Fibroblast of skin of back (primary cell): ENCODE measurements at places on chromosomes 16 and 17.

DNA sequence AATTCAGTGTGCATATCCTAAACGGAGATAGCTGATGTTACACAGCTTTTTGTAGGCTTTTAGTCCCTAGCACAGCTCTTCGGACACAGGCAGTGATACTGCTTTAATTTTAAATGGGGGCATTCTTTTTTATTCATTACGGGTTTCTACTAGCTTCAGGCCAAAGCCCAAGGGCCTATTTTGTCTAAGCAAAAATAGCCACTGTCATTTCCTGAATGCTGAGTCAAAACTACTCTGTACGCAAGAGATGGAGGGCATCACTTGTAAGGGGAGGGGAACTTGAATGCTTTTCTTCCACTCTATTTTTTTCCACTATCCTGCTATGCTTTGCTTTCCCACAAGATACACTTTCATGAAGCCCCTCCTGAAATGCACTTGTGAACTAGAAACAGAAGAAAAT lies 360.7 kb downstream of the PMP22 start:
- peak; percentile 64 for DNase-seq

DNA sequence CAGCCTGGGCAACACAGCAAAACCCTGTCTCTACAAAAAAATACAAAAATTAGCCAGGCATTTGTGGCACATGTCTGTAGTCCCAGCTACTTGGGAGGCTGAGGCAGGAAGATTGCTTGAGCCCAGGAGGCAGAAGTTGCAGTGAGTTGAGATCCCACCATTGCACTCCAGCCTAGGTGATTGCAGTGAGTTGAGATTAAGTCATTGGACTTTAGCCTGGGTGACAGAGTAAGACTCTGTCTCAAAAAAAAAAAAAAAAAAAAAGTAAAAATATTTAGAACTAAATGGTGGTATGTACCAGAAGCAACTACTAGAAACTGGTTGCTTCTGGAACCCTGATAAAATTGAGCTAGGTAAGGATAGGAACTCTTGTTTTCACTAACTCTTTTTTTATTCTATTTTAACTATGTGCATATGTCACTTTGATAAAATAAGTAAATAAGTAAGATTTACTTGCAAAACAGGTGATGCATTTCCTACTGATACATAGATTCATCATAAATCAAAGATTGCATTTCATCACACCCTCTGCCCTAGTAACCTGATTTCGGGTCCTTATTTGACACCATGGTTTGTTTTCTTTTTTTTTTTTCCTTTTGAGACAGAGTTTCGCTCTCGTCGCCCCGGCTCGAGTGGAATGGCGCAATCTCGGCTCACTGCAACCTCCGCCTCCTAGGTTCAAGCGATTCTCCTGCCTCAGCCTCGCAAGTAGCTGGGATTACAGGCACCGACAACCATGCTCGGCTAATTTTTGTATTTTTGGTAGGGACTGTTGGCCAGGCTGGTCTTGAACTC lies 66.0 kb downstream of the USP32 start:
- no peak for DNase-seq

DNA sequence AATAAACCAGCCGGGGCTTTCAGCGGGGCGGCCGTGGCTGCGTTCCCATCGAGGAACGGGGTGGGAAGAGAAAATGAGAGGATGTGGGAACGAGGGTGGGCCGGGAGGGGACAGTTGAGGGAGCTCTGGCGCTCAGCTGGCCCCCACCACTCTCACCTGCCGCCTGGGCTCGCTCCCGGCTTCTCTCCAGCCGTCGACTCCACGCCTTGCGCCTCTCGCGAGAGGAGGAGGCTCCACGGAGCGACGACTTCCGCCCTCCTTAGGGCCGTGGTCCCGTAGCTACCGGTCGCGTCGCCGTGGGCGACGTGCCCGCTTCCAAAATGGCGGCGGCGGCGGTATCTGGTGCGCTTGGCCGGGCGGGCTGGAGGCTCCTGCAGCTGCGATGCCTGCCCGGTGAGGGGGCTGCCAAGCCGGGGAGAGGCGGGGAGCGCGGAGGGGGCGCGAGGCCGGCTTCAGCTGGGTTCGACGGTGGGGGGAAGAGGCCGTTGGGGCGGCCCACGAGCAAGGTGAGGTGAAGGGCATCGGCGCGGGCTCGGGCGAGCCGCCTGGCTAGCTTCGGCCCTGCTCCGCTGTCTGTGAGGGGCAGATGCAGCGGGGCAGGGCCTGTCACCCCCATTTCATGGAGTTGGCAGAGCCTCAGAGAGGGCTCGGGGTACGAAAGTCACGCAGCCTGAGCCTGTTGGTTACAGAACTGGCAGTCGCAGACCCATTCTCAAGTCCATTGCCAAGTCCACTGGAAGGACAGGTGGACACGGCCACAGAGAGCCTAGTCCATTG lies at the start of the genes CIAPIN1 and COQ9:
Gene CIAPIN1 (minus strand): TSS at position 200 of the 777 bp plus-strand sequence. CDS start 6,457 bp downstream, outside the sequence.
Gene COQ9 (plus strand): TSS at position 294 of the 777 bp plus-strand sequence. CDS start 27 bp downstream, at position 321.
- DNase-seq = peak; percentile 93

- no peak for DNase-seq
These were observed 406.7 kb upstream of the MAF start for GRCh38 chr16:80007231-80007630.

GRCh38 chr17:68584581-68585303 lies 16.4 kb downstream of the FAM20A start:
- no peak for DNase-seq

- no peak for DNase-seq
These were observed 27.0 kb upstream of the MMD start for GRCh38 chr17:55448681-55449080.

GRCh38 chr17:10136258-10136981 lies 62.0 kb downstream of the GAS7 start:
- DNase-seq = no peak

GRCh38 chr17:73141411-73141810 lies 23.4 kb upstream of the SSTR2 start:
- no peak for DNase-seq

DNA sequence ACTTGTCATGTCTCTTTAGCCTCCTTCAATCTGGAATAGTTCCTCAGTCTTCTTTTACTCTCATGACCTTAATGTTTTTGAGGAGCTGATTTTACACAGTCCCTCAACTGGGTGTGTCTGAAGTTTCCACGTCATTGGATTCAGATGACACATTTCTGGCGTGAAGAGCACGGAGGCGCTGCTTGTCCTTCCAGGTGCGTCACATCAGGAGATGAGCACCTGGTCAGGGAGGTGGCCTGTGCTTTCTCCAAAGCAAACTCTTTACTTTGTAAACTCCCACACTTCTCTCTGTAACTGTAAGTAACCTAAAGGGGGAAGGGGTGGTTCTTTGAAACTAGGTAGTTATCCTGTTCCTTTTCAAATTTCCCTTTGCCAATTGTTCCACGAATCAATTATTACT lies 52.5 kb upstream of the MNT start:
- DNase-seq = no peak

GRCh38 chr17:2778489-2778888 lies 17.7 kb upstream of the RAP1GAP2 start:
- no peak for DNase-seq

DNA sequence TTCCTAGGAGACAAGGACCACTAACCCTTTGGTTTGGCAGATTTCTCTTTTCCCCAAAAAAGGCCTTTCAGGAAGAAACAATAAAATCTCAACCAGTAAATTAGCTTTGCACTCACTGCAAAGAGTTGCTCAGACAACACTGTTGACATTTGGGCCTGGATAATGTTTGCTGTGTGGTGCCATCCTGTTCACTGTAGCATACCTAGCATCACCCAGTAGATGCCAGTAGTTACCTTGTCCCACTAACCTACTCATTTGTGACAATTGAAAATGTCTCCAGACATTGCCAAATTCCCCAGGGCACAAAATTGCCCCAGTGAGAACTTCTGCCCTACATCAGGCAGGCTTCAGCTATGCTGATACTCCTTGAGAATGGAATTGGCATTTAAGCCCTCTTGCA lies 177.0 kb upstream of the ERCC4 start:
- DNase-seq = no peak

- peak; percentile 78 for DNase-seq
These were observed 28.4 kb upstream of the MED13 start for GRCh38 chr17:62093188-62094155.

- peak; percentile 31 for DNase-seq
These were observed 868 bp downstream of the KCNJ12 start for GRCh38 chr17:21376759-21377690.
